Epithelial cell of proximal tubule (primary cell): ENCODE measurements at places on chromosomes 6 and 20. TPM values are rescaled to one million over a fixed set of nuclear protein-coding genes. Genes with fewer than 3 reads are reported as not detected.

Gene NHSL1
- total RNA-seq = 3.5 and 4.0 TPM in 2 replicates

Gene TAAR1
- total RNA-seq = not detected in 2 replicates

Gene SPATS1
- total RNA-seq = not detected in 2 replicates

Gene PMEPA1
- 59.4 and 62.5 TPM in 2 replicates for total RNA-seq

Gene NTSR1
- 0.29 TPM in 1 of 2 replicates, not detected in the other for total RNA-seq

Gene ELOVL4
- total RNA-seq = 2.1 and 2.6 TPM in 2 replicates

Gene C6orf132
- 15.3 and 19.8 TPM in 2 replicates for total RNA-seq

Gene NPBWR2
- total RNA-seq = not detected in 2 replicates

Gene GMPR
- 0.81 and 1.2 TPM in 2 replicates for total RNA-seq
